Dorsolateral prefrontal cortex (tissue), 122 donors: ENCODE measurements at places on chromosomes 7 and 10.

GRCh38 chr7:135448753-135449152, 61.1 kb downstream of the CNOT4 start:
- DNase-seq = no peak

- no peak for DNase-seq
These were observed 4.5 kb upstream of the LMTK2 start for GRCh38 chr7:98102170-98102569.

DNA sequence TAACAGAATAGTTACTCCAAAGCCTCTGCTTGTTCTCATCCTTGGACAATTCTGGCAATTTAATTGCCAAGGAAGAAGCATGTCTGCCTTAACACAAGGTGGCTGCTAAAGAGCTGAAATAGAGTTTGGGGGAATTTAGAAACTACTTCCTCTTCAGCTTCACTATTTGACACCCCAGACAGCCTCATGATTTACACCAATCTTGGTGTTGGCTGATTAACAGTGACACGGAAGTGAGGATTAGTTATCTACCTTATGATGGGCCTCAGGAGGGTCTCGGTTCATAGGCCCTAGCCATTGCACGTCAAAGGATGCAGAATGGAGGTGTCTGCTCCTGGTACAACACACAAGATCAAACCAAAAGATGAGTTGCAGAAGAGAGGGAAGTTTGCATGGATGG, 102.4 kb downstream of the RELN start:
- DNase-seq = no peak

DNA sequence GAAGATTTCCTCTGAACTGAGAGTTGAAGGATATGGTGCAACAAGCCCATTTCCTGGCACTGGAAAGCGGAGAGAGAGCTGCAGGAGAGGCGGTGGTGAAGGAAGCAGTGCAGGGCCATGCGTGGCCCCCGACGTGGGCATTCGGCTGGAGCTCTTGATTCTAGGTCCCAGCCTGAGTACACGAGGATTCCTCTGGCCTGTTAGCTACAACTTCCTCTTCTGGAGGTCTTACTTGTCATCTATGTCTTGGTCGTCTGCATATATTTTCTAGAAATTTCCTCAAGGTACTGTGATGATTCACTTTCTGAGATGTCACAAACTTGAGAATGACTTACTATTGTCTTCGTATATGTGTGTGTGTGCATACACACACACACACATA, 59.2 kb upstream of the JAZF1 start:
- peak; percentile 12 for DNase-seq

- DNase-seq = no peak
These were observed 972.5 kb downstream of the CNTNAP2 start for GRCh38 chr7:147089051-147089461.

- no peak for DNase-seq
These were observed 63.0 kb upstream of the SP4 start for GRCh38 chr7:21364801-21365271.

DNA sequence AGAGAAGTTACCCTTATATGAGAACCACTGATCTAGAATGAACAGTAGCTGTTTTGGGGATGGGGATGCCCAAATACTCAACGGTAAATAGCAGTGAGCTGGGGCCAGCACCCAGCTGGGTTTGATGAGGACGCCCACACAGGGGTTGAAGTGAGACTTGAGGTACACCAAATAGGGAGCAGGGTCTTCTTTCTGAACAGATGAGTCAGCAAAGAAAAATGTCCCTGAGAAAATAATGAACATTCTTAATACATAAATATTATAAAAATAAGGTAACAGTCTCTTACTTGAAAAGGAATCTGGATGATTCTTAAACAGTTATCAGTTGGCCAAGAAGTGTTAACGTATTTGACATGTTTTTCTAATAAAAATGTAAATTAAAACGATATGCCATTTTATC, 2.0 kb downstream of the PRSS37 start:
- DNase-seq = no peak

DNA sequence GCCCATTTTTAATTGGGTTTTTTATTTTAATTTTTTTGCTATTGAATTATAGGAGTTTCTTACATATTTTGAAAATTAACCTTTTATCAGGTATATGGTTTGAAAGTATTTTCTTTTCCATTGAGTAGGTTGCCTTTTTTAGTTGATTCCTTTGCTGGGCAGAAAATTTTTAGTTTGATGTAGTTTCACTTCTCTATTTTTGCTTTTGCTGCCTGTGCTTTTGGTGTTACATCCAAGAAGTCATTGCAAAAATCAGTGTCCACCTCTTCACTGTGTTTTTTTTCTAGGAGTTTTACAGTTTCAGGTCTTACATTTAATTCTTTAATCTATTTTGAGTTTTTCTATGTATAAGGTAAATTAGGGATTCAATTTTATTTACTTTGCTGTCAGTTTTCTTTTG, 129.8 kb upstream of the FERD3L start:
- DNase-seq = no peak

DNA sequence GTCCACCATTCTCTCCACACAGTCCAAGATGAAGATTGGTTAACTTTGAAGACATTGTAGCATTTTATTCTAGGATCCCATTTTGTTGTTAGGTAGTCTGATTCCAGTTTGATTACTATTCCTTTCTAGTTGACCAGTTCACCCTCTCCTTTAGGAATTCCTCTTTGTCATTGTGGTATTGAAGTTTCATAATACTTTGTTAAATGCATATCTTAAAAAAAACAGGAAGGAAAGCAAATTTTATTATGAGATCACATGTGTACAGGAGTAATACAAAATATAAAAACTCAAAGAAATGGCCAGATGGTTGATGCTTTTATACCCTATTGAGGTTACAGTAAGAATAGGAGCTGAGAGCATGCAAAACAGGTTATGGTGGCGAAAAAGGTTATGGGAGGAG, 15.5 kb upstream of the SEMA3C start:
- DNase-seq = no peak

GRCh38 chr10:106189292-106189691, 975.2 kb downstream of the SORCS1 start:
- DNase-seq = no peak

DNA sequence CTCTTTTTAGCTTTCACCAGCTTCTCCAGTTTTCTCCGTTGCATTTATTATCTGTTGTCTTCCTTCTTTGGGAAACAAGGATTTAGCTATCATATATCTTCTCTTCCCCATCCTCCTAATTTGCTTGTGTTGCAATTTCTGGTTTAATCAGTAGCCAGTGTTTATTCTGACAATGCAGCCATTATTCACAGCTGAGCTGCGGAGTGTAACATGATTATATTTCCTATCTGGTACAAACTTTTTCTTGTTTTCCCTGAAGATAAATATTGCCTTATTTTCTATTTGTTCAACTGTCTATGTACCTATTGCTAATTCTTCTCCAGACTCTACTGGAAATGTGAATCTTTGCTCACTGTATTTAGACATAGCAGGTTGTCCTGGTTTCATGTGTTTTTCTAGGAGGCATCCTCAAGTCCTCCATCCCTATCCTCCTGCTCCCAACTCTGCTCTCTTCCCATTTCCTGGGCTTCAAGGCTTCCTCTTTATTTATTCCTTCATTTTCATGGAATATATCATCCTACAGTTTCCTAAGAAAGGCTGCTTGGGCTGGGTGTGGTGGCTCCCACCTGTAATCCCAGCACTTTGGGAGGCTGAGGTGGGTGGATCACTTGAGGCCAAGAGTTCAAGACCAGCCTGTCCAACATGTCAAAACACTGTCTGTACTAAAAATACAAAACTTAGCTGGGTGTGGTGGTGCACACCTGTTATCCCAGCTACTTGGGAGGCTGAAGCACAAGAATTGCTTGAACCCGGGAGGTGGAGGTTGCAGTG, 72.4 kb upstream of the KDM7A start:
- no peak for DNase-seq

- DNase-seq = no peak
These were observed 40.2 kb upstream of the ATP6V0A4 start for GRCh38 chr7:138838166-138838565.

DNA sequence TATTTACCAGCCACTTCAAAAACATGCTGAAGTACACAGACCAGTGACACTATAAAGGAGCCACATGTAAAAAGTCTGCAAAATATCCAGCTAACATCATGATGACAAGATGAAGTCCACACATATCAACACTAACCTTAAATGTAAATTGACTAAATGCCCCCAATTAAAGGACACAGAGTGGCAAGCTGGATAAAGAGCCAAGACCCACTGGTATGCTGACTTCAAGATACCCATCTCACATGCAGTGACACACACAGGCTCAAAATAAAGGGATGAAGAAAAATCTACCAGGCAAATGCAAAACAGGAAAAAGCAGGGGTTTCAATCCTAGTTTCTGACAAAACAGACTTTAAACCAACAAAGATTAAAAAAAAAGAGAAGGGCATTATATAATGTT, 12.9 kb upstream of the C10orf88 start:
- no peak for DNase-seq

- no peak for DNase-seq
These were observed 1165.7 kb upstream of the AUTS2 start for GRCh38 chr7:68432585-68432984.

DNA sequence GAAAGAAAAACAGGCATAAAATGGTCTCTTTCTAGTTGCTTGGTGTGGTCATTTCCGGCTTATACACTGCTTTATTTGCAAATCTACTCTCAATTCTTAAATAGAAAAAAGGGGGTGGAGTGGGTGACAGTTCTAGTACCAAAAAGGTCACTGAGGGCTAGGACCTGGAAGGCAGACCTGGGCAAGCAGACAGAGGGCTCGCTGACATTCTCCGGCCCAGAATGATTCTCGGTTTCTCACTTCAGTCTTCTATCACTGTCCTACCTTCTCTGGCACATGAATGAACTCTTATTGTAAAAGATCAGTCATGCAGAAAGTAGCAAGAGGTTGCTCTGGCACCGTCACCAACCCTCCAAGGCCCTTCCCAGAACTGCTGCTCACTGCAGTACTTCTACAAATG, 54.0 kb downstream of the MALSU1 start:
- no peak for DNase-seq
